Bone marrow (tissue), 2 donors: ENCODE measurements at places on chromosomes 5 and 9.

DNA sequence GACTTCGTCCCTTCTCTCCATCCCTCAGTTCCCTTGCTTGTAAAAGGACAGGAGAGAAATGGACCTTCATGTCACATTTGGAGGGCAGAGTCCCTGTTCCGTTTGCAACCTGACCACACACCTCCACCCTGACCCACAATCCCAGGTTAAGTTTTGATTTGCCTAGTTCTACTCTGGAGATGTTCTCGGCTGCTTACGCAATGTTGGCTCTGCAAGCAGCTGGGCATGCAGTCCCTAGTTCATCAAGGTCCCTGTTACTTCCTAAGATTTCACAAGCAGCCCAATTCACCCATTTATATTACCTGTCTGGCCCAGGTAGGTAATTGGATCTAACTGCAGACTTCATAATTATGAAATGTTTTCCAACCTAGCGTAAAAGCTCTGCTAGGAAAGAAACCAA lies 28.8 kb downstream of the SLIT3 start:
- DNase-seq: no peak

GRCh38 chr5:42779083-42779482 lies 22.5 kb downstream of the CCDC152 start:
- DNase-seq: no peak

DNA sequence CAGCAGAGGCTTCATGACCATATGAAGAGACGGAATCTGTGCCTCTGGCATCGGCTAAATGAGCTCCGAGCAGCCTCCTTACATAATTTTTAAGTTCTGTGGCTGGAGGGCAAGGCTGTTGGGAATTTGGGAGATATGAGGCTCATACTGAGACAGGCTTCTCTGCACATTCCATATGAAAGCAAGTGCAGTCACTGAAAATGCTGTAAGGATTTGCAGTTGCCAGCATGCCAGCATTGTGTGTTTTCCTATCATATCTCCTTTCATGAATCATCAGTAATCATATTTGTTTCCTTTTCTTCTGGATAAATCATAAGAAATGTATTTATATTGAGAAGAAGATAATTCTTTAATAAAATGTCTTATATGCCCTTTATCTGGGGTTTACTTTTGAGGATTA lies 775.4 kb downstream of the SEMA5A start:
- no peak for DNase-seq

DNA sequence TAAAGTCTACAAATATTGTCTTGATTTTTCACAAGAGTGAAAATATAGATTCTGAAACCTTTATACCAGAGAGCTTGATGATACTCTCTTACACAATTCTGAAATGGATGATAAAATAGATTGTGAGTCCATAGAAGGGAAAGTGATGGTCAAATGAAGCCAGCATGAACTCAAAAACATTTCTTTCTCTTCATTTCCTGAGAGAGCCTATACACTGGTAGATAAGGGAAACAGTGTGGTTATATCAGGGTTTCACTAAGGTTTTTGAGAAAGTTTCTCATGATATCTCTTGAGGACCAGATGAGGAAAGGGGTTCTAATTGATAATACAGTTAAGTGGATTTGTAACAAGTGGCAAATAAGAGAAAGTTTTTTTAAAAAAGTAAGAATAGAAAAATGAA lies 254.1 kb downstream of the PJA2 start:
- no peak for DNase-seq

DNA sequence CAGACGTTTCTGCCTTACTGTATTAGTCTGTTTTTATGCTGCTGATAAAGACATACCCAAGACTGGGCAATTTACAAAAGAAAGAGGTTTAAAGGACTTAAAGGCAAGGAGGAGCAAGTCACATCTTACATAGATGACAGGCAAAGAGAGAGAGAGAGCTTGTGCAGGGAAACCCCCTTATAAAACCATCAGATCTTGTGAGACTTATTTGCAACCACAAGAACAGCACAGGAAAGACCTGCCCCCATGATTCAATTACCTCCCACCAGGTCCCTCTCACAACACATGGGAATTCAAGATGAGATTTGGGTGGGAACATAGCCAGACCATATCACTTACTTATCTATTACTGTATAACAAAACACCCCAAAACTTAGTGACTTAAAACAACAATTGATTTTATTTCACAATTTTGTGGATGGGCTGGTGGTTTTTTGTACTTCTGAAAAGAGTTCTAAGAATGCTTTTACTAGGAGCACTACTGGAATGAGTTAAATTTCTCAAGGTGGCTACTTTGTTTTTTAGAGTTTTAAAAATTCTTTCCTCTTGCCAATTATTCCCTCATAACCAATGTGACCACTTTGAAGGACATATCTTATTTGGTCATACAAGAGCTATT lies 10.3 kb downstream of the RUSC2 start:
- DNase-seq: no peak

DNA sequence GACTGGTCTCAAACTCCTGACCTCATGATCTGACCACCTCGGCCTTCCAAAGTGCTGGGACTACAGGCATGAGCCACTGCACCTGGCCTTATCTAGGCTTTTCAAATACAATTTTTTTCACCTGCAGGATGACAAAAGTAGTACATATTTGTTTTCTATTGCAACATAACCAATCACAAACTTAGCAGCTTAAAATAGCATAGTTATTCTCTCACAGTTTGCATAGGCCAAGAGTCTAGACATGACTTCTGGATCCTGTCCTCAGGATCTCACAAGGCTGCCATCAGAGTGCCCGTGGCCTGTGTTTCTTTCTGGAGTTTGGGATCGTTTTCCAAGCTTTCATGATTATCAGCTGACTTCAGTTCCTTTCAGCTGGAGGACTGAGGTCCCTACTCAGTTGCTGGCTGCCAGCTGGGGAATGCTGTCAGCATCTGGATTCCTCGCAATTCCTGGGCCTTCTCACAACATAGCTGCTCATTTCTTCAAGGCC lies 348.9 kb downstream of the ARHGEF28 start:
- no peak for DNase-seq

DNA sequence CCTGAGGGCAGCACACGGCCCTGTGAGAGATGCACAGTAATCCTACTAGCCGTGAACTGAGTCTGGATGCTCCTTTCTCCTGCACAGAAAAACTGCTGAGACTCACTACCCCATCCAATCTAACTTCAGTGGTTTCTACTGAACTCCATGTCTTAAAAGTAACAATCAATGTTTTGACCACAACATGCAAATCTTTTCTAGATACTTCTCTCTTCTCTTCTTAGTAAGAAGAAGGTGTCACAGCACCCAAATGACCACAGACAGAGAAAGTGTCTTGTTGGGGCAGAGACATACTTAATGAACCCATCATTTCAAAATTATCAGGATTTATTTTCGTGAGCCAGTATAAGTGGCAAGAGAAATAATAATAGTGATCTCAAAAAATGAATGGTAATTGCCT lies 285.8 kb upstream of the MEF2C start:
- no peak for DNase-seq

DNA sequence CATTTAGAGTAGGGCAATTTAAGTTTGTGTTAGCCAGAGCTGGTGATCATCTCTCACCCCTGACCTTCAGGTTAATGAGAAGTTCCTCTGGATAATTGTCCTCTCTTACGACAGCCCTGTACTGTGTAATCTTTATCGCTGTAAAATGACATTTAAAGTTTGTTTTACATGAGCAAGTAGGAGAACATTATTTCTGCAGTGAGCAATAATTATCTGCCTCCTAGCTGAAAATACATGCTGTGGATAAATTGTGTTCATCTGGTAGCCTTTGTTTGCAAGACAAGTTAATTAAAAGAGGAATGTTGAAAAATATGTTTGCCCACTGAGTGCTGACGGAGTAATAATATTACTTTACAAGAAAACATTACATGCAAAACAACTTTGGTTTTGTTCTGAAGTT lies 1083.8 kb upstream of the NUDT12 start:
- DNase-seq: no peak

GRCh38 chr9:34227445-34227844 lies 48.6 kb downstream of the UBAP1 start:
- DNase-seq: no peak

GRCh38 chr5:78979909-78980308 lies 5.2 kb downstream of the ARSB start:
- DNase-seq: no peak

DNA sequence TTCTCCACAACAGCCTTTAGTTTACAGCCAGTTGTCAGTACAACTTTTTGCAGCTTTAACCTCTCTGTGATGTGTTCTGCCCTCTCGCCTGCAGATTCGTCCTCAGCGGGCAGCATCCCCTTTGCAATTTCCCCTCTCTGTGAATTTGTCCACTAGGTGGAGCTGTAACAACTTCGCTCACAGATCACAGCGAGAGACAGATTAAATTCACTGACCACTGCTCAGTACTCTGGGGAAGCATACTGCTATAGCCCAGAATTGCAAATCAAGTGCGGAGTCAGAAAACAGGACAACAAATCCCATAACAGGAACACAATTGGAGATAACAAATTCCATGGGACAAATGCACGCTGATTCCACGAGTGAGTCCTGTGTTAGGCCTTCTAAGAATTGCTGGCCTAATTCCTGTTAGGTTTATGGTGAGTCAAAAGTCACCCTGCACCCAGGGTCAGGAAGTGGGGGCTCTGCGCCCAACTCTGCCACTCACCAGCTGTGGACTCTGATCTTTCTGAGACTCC lies 2124.9 kb downstream of the MAT2B start:
- peak; percentile 2 for DNase-seq

DNA sequence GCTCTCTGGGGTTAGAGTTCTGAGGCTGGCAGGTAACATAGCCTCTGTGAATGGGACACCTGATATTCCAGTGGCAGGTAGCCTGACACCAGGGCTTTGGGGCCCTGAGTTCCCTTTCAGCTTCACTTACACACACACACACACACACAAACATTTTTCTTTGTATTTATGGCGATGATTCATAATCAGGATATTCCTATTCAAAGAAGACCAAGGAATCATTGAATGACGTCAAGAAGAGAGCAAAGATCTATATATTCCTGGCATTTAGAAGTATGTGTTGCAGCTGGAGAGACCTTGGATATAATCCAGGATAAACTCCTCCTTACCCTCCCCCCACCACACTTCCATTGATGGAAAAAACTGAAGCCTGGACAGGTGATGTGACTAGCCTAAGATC lies 7.9 kb upstream of the ENTREP1 start:
- DNase-seq: no peak

- no peak for DNase-seq
Observed at GRCh38 chr5:111063709-111064322, 7.7 kb upstream of the TSLP start.

GRCh38 chr5:42855386-42855785 lies 43.7 kb upstream of the SELENOP start:
- DNase-seq: no peak

- no peak for DNase-seq
Observed at GRCh38 chr9:135214706-135215105, 127.2 kb downstream of the OLFM1 start.

DNA sequence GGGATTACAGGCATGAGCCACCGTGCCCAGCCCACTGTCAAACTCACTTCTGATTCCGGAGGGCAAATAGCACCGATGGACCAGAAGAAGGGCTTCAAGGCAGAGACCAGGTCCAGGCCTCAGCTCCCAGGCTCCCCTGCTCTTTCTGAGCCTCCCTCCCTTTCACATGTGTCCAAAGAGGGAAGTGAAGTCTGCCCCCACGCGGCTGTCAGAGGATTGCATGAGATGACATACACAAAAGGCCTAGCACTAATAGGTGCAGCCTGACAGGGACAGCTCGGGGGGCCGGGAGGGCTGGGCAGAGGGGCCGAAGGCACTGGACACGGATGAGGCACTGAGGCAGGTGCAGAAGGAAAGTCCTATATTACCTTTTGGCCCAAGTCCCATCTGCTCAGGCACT lies 16.1 kb downstream of the FBP1 start:
- no peak for DNase-seq

GRCh38 chr5:142441616-142442015 lies 116.8 kb upstream of the SPRY4 start:
- DNase-seq: no peak

GRCh38 chr5:139637438-139638089 lies 10.6 kb upstream of the CXXC5 start:
- DNase-seq: peak; percentile 65

GRCh38 chr9:96599298-96599697 lies 20.3 kb downstream of the CDC14B start:
- no peak for DNase-seq

DNA sequence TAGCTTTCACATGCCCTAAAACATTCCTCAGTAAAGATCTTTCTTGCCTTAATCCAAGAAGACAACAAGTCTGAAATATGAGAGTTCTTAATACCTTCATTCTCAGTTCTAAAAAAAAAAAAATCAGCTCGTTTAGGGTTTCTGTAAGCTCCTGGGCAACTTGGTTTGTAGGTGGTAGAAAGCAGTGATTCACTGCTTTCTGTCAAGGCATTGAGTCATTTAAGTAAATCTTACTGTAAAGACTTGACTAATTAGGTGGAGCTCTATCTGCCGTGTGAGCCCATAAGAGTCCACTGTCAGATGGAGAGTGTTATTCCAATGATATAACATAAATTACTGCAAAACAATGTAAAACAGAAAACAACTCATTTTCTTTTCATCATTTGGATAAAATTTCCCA lies 56.1 kb upstream of the MAST4 start:
- DNase-seq: no peak

DNA sequence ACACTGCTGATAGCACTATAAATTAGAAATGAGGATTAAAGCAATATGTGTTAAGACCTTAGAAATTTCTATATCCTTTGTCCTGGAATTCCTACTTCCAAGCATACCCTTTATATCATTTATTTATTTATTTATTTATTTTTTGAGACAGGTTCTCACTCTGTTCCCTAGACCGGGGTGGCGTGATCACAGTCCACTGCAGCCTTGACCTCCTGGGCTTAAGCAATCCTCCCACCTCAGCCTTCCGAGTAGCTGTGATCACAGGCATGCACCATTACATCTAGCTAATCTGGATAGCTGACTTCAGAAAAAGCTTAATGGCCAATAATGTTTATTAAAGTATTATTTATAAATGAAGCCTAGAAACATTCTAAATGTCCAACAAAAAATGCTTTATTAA lies 27.3 kb downstream of the ACO1 start:
- DNase-seq: no peak

- no peak for DNase-seq
Observed at GRCh38 chr5:150461231-150461630, 11.7 kb upstream of the RPS14 start.

DNA sequence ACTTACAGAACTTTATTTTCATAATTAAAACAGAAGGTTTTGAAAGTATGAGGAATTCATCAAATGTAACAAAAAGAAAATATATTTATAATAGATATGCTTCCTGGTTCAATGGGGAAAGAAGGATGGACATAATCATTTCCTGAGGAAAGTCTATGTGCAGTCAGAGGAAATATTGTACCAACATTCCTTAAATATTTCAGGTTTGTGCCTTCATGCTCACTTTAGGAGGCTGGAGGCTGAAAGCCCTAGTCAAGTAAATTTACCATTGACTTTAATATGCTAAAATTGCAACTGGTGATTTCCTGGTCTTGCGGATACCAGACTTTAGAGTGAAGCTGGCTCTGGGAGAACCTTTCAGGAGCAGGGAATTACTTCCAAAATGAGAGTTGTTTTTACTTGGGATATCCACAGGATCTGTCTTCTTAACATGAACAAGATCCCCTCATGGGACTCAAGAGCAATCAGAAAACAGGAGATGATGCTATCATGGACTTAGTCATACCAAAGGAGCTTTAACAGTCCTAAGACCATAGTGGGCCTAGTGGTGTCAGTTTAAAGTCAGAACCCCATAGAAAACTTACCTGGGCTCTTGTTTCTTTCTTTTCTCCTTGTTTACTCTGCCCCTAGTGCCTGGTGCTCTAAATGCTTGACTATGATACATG lies 762.8 kb upstream of the GRAMD2B start:
- DNase-seq: no peak
